Forelimb muscle (tissue), 1 donor: ENCODE measurements at places on chromosomes 11 and 22.

GRCh38 chr11:112834277-112834755, 126.9 kb upstream of the NCAM1 start:
- no peak for DNase-seq

DNA sequence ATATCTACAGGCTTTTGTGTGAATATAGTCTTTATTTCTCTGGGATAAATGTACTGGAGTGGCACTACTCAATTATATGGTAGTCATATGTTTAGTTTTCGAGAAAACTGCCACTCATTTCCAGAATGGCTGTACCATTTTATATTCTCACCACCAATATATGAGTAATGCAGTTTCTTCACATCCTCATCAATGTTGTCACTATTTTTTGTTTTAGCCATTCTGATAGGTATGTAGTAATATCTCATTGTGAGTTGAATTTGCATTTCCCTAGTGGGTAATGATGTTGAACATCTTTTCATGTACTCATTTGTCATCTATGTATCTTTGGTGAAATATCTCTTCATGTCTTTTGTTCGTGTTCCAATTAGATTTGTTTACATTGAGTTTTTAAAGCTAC, 18.0 kb downstream of the ACRV1 start:
- DNase-seq, result no peak

DNA sequence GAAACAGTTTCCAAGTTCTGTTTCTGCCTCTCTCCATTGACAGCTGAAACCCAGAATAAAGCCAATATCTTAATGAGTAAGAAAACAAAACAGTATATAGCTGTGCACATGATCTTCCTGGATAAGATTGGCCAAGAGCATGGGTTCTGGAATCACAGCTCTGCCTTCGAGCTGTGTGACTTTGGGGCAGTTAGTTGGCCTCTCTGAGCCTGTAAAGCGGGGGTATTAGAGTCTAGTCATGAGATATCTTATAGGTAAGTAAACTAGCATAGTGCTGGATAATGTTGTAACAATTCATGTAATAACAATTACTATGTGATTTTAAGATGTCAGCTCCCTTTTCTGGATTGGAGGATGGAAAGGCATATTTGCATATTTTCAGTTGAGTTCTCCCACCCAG, 73.5 kb downstream of the TRAF6 start:
- DNase-seq, result no peak

DNA sequence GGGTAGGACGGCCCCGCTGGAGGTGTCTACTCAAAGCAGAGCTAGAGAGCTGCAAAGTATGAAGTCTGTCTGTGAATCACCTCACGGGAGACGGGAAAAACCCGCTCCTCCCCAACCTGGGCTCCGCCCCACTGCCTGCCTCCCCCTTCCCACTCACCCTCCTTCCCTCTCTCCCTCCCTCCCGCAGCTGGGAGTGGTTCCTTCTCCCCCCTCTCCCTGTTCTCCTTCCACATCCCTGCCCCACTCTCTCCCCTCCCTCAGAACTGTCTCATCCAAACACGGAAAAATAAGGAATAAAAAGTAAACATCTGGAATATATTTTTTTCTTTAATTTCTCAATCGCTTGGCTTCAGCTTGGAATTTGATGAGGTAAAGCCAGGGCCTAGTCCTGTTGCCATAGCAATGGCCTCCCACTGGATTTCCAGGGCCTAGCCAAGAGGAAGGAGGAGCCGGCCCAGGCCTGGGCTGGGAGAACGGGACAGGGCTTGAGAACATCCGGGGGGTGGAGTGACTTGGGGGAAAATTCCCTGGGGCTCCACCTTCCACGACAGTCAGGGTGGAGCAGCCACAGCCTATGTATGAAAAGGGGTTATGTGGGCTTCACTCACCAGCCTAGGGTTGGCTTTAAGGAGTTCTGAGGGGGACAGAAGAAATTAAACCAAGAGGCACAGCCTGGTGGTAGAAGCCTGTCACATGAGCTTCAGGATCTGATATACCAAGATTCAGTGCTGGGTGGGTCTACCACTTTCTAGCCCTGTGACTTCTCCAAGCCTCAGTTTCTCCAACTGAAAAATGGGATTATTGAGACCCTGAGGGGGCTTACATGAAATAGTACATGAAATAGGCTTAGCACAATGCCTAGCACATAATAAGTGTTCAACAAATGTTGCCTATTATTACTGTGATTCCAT, 2.2 kb downstream of the TNKS1BP1 start:
- DNase-seq, result peak; percentile 96

DNA sequence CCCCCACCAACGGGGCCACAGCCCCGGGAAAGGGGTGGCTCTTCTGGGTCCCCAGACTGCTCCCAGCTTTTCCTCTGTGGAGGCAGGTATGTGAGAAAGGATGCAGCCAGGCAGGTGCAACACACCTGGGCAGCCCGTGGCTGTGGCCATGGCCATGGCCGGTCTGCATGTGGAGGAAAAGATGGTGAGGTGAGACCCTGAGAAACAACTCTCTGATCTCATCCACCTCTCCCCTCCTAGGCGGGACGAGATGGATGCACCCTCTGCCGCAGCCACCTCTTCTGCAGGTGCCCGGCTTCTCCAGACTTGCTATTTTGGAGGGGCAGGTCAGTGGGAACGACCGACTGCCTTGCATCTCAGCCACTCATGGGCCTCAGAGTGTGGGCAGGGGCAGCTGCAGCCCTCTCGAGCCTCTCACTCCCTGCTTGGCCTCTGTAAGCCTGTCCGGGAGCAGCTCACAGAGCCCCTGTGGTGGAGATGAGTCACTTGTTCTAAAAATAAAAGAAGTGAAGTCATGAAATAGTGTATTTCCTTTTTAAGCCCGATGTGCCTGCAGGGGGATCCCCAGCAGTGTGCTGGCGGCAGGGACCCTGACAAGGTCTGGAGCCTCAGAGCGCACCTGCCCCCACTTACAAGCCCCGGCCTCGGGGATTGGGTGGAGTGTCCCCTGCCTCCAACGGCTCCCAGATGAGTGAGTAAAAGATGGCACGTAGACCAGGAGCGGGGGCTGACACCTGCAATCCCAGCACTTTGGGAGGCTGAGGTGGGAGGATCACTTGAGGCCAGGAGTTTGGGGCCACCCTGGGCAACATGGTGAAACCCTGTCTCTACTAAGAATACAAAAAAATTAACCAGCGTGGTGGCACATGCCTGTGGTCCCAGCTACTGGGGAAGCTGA, 10.7 kb downstream of the SMIM38 start:
- peak; percentile 43 for DNase-seq

DNA sequence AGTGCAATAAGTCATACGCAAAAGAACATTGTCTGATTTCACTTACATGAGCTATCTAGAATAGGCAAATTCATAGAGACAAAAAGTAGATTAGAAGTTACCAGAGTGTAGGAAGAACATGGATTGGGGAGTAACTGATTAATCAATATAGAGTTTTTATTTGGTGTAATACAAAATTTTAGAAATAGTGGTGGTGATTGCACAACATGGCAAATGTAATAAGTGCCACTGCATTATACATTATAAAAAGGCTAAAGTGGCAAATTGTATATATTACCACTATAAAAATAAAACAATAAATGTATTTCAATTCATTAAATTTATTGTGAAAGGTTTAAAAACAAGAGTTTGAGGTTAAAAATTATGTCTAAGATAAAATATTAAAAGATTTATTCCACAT, 8.7 kb upstream of the OR51B4 start:
- no peak for DNase-seq

DNA sequence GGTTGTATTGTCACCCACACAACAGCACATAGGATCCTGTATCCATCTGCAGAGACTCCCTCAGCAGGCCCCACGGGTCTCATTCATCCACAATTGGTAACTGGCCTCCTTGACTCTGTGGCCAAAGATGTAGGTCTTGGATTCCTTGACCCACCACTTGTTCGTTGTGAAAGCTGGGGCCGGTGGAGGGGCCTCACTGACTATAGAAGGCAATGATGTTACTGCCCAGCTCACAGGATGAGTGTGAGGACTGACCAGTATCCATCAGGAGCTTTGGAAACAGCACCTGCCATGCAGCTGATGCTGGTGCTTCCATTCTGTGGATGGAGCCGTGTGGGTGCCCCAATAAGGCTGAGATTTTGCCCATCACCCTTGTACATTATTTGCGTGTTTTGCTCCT, 615.7 kb downstream of the BRD1 start:
- no peak for DNase-seq

DNA sequence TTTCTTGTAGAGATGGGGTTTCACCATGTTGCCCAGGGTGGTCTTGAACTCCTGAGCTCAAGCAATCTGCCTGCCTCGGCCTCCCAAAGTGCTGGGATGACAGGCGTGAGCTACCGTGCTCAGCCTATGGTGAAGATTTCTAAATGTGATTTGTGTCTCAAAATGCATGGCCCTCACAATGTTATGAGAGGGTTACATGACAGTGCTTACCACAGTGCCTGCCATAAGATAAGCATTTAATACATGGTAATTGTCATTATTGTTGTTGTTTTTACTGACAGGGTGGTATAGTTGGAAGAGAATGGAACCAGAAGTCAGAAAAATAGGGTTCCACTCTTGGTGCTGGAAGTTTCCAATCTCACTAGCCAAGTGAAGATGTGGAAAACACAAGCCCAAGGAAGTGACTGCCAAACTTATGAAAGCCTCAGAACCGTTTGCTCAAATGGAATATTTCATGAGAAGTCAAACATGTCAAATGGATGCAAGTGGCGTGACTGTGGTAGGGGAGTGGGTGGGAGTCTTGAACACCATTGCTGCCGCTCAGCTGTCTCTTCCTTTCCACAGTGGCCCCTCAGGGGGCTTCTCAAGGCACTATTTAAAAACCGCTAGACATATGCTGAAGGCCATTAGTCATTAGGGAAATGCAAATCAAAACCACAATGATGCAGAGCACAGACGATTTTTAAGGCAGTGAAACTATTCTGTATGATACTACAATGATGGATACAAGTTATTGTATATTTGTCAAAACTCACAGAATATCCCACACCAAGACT, 29.1 kb upstream of the LMO2 start:
- DNase-seq, result no peak

DNA sequence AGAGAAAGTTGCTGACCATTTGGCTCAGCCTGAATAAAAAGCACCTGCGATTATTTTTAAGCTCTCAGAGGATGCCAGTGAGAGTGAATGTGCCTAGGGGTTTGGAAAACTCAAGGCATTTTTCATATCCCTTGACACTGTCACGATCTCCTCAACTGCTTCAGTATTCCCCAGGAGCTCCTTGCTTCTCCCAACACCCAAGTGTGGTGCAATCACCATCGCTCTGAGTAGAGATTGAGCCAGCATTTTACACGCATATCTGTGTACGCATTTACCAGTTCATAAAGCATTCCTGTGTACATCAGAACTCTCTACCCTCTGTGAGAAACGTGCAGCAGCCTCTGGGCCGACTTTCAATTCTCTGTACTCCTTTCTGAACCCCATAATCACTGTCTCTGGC, 1.3 kb downstream of the SRRD start:
- DNase-seq, result no peak

- no peak for DNase-seq
Measured at GRCh38 chr22:37406441-37407235, 20.6 kb downstream of the ELFN2 start.

DNA sequence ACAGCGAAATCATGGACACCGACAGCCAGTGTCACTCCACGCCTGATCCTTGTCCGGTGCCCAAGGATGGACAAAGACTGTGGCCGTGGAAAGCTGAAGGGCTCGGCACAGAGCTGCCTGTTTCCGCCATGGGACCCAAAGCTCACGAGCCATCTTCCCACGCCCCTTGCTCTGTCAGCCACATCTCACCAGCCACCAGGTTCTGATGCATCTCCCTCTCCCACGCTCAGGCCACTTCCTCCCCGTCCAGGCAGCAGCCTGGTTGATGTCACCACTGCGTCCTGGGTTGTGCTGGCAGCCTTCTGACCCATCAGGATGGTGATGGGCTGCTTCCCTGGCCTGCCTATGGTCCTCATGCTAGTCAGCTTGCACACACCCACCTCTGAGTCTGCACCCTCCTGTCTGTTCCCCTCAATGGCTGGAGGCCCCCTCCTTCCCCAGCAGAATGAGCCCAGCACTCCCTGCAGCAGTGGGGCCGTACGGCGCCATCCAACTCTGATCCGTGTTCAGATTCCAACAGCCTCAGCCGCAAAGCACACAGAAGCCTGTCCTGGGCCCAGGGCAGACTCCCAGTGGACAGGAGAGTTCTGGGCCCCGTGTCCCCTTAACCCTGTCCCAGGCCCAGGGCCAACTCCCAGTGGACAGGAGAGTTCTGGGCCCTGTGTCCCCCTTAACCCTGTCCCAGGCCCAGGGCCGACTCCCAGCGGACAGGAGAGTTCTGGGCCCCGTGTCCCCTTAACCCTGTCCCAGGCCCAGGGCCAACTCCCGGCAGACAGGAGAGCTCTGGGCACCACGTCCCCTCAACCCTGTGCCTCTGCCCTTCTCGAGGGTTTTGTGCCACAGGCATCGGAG, 259.5 kb downstream of the BRD1 start:
- no peak for DNase-seq

DNA sequence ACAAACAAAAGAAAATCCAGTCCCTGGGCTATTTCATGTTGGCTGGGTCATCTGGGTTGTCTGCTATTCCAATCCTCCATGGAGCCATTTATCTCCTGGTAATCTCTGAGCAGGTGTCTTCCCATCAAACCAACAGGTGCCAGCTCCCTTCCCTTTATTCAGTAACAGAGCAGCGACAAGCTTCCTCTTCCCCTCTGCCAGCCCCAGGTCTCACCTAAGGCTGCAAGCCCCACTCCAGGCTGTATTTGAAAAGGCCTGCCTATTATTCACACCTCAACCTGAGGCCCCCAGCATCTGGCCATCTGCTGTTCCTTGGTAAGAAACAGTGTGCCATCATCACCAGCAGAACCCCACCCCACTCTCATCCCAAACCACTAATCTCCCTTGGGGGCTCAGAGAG, 436.2 kb downstream of the BUD13 start:
- DNase-seq, result no peak

GRCh38 chr11:17721242-17721999, 2.0 kb downstream of the MYOD1 start:
- DNase-seq, result no peak

DNA sequence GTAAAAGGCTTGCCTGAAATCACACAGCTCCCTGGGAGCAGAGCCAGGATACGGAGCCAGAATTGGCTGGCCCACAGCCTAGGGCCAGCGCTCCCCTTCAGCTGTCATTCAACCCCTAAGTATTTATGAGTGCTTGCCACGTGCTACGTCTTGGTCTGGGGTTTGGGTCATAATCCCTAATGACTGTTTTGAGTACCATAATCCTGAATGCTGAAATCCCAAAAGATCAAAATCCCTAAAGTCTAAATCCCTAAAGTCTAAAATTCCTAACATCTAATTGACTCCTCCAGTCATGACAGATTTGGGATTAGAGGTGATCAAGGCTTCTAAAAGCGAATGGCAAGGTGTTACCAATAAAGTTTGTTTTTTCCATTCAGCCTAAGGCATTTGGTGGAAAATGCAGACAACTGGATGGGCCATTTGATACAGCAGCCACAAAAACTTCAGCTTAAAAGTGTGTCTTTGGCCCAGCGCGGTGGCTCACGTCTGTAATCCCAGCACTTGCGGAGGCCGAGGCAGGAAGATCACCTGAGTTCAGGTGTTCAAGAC, 59.8 kb upstream of the PRR5 start:
- DNase-seq, result no peak
